Activated CD8-positive, alpha-beta memory T cell treated with anti-CD3 and anti-CD28 coated beads for 36 hours (primary cell): ENCODE measurements at places on chromosomes 1 and 21. TPM values are rescaled to one million over a fixed set of nuclear protein-coding genes. Genes with fewer than 3 reads are reported as not detected.

The NPL gene
- 7.3 TPM for total RNA-seq

The S100B gene
- 0.91 TPM for total RNA-seq

The NFIA gene
- 4.8 TPM for total RNA-seq

The ARMH1 gene
- 49.6 TPM for total RNA-seq

The NBPF6 gene
- total RNA-seq, result not detected

The MATN1 gene
- 0.27 TPM for total RNA-seq

The TSPAN2 gene
- total RNA-seq, result 1.4 TPM

The SLFNL1 gene
- 0.06 TPM for total RNA-seq
